Hindlimb muscle (tissue), 1 donor: ENCODE measurements at places on chromosomes 5 and 9.

DNA sequence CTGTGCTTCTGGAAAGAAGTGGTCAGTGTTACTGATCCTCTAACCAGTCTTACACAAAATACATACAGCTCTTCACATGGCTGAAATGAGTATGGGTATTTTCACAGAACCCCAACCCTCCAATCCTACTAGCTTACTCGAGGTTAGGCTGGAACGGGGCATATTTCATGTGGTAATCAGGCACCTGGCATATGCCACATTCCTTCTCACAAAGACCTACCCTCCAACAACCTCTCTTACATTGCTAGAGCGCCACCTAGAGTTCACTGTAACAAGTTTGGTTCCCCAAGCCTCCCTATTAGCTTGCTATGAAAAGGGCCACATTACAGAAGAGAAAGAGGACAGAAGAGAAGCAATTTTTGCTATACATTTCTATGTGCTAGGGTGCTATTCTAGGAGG, 597.3 kb downstream of the PRELID2 start:
- DNase-seq, result no peak

- DNase-seq, result no peak
These were observed 51.6 kb downstream of the AHRR start for GRCh38 chr5:372996-373709.

DNA sequence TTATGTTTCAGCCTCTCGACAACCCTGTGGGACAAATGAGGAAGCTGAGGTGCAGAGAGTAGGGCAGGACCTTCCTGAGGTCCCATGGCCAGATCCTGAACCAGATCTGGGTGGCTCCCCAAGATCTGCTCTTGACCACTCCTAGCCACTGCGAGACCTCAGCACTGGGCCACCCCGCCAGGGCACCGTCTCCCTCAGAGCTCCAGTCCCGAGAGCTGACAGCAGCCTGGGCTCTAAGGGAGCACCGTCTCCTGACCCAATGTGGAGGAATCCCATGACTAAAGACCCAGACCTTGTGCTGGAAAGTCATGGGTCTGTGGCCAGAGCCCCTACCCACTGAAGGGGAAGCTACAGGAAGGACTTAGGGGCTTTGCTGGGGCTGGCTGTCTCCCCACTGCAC, 4.5 kb upstream of the LMX1B start:
- no peak for DNase-seq

DNA sequence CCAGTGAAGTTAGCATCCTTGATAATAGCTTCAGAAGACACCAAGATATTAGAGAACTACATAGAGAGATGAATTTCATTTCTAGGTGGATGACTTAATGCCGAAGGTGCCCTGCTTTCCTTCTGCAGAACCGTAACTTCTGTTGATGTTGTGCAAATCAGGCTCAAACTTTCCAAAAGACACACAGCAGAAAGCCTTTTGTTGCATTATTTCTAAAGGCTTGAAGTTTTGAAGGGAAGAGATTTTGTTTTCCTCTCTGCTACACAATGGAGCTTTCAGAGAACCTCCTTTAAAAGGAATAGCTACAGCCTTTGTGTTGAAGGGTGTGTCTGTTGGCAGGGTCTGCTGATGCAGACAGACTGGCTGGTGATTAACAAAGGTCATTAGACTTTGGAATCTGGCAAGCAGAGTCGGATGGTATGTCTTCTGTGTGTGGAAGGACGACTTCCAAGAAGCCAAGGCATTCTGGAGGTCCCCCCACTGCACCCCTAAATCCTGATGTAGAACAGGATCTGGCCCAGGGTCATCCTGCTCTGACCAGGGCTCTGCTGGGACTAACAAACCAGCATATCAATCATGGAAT, 57.8 kb downstream of the ZNF462 start:
- DNase-seq, result no peak

DNA sequence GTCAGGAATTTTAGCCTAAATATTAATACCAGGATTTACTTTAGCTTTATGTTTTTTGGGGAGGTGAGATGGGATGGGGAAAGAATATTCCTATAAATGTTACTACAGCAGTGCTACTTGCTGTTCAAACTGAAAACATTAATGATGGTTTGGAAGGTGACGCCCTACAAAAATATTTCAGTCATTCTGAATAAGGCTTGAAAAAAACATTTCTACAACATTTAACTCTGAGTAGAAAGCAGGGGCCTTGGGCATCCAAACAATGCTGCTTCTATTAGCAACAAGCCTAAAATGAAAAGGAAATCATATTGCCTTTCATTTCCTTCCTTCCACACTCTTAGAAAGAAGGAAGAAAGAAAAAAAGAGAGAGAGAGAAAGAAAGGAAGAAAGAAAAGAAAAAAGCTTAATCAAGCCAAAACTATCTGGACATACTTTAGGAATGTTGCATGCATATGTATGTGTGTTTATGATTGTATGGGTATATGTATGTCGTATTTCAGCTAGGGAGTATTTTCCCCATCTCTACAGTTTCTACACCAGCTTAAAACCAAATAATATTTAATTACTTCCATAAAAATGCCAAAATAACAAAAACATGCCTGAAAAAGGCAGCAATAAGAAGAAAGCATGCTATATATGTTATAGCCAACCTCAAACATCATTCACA, 16.3 kb upstream of the DAB2 start:
- no peak for DNase-seq

DNA sequence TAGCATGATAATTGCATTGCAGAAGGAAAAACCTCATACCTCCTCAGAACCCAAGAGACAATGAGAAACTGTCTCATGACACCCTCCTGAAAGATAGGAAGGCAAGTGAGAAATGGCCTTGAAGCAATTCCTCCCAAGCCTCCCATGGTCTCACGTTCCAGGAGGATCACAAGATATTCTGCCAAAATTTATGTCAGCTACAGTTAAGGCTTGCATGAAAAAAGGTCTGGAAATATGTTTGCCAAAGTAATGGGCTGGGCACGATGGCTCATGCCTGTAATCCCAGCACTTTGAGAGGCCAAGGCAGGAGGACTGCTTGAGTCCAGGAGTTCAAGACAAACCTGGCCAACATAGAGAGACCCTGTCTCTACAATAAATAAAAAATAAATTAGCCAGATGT, 12.6 kb upstream of the HOMER1 start:
- DNase-seq, result no peak

GRCh38 chr9:36993933-36994764, 39.9 kb downstream of the PAX5 start:
- no peak for DNase-seq

DNA sequence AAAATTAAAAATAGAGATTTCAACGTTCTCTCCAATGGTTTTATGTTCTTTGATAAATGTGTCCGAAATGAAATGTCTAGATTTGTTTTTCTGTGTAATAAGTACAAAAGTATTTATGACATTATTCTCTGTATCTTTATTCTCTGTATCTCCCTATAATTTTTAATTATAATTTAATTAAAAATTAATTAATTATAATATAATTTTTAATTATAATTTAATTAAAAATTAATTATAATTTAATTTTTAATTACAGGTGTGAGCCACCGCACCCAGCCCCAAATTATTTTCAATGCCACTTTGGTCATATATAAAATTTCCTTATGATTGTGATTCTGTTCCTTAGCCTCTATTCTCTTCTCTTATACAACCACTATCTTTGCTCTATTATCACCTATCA, 28.2 kb downstream of the SPATA31C2 start:
- no peak for DNase-seq

GRCh38 chr9:27599102-27599869, 26.0 kb upstream of the C9orf72 start:
- DNase-seq, result no peak

DNA sequence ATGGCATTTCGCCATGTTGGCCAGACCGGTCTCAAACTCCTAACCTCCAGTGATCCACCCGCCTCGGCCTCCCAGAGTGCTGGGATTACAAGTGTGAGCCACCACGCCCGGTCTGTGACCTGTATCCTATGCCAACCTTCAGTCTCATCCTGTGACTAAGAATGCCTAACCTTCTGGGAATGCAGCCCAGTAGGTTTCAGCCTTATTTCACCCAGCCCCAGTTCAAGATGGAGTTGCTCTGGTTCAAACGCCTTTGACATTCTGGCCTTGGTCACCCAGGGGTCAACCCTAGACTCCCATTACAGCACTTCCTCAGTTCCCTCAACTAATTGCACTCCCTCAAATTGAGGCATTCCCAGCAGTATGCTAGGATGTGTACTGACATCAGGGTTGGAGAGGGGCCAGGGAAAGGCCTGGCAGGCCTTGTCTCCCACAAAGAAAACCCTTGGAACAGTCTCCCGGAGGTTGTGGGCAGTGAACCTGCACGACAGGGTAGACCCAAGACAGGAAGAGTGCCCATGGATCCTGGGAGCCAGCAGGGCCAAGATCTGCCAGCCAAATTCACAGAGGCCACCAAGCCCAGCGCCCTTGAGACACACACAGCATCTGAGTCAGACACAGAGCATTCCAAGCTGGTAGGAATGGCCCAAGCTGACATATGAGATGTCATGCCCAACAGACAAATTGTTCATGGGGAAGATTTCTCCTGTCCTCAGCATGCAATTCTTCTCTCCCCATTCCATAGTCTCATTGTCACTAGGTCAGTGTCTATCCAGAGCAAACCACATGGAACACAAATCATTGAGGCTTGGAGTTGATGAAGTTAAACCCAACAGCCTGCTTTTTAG, 24.9 kb upstream of the SMU1 start:
- DNase-seq, result no peak

DNA sequence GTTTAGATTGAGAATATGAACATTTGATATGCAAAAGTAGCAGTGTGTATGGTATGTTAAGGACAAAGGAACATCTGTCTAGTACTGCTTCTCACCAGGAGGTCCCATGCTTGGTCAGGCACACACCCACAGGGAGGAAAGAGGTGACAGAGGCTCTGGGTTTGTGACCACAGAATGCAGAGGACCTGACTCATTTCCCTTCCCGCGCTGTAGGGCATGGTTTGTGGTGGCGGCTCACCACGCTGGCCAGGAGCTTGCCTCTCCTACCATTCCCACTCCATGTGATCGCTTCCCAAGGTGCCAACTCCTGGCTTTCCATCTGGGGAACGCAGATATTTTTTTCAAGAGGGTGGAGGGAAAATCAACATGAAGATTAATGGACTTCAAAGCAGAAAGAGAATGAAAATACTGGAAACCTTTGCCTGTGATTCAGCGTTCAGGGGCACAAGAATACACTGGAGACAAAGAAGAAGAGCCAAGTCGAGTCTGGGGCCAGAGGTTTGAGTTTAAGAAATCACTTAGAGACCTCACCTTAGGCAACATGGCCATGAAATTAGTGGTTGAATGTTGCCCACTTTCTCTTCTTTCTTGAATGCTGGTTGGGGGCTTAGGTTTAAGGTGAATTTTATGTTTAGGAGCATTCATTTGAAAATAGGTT, 477.8 kb downstream of the CCDC171 start:
- DNase-seq, result no peak

GRCh38 chr5:136979131-136979530, 520.0 kb downstream of the SPOCK1 start:
- no peak for DNase-seq

DNA sequence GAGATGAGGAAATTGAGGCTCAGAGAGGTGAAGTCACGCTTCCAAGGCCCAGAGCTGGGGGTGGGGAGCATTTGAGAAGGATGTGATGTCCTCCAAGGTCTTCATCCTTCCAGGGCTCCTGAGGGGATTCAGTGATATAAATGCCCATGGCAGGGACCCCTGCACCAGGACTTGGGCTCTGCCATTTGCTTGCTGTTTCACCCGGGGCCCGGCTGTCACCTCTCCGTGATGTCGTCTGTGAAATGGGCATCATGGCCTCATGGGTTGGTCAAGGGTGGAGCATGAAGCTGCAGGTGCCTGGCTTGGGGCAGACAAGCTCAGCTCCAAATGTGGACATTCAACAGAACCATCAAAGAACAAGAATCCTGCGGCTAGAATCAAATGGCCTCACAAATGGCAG, 253.1 kb downstream of the PBX3 start:
- no peak for DNase-seq

DNA sequence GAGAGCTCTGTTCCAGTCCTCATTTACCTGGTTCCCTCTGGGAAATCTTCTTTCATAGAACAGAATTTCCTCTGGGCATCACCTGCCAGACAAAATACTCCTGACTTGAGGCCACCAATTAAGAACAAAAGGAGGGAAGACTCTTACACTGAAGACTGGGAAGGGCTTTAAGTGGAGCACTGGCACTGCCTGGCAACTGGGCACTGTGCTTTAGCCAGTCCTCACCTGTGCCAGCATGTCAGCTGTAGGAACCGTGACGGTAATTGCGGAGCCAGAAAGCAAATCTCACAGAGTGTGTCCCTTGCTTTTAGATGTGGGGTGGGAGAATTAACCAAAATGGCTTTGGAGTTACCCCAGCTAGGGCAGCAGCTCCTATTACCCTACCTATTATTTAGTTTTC, 40.6 kb downstream of the FAM219A start:
- DNase-seq, result no peak

- no peak for DNase-seq
These were observed 457 bp upstream of the IDNK start for GRCh38 chr9:83622433-83622938.

- no peak for DNase-seq
These were observed 15.4 kb upstream of the ALDOB start for GRCh38 chr9:101450931-101451330.

DNA sequence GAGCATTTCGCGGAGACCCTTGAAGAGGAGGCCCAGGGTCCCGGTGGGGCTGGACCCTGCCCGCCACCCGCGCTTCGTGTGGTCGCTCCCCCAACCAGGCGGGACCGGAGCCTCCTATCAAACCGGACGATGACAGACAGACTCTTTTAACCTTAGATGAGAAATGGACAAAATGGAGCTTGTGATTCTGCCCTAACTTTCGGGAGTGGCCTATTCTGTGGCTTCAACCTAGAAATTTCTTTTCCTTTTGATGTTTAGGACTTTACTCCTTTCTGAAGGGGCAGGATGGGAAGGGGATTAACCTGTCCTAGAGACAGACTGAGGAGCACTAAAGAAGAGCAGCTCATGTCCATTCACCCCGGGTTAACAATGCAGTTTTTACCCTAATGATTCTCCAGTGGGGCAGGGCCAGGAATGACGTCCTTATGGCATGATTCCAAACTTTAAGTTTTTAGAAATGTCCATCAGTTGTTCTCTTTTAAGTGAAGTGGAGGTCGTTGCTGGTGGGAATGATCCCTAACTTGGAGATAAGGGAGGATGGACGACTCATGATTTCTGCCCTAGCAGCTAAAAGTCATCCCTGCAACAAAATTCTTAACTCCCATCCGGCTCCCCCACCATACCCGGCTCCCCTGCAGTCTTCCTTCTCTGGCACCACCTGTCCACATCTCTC, 1.0 kb downstream of the NIPSNAP3A start:
- peak; percentile 65 for DNase-seq

GRCh38 chr9:129363216-129363873, 185.3 kb upstream of the IER5L start:
- no peak for DNase-seq

GRCh38 chr9:88990041-88990728, 1.1 kb upstream of the S1PR3 start:
- DNase-seq, result no peak

DNA sequence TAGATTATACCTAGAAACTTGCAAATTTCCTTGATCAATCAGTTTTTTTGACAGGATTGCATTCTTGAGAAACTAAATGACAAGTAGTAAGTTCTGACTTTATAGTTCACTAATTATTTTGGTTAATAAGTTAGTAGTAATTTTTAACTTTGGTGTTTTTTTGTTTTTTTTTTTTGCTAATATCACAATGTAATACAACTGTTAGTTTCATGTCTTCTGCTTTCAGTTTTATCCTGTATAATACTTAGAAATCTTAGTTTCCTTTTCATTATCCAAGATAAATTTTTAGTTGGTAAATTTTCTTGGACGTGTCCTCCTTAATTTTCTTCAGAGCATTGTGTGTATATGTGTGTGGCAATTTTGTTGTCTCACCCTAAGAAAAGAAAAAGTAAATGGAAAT, 57.8 kb downstream of the CWC27 start:
- no peak for DNase-seq
